Stimulated activated CD8-positive, alpha-beta memory T cell treated with anti-CD3 and anti-CD28 coated beads, Interleukin-7, amount 100 ng/mL, for 24 hours (primary cell): ENCODE measurements at places on chromosomes 6 and 20.

DNA sequence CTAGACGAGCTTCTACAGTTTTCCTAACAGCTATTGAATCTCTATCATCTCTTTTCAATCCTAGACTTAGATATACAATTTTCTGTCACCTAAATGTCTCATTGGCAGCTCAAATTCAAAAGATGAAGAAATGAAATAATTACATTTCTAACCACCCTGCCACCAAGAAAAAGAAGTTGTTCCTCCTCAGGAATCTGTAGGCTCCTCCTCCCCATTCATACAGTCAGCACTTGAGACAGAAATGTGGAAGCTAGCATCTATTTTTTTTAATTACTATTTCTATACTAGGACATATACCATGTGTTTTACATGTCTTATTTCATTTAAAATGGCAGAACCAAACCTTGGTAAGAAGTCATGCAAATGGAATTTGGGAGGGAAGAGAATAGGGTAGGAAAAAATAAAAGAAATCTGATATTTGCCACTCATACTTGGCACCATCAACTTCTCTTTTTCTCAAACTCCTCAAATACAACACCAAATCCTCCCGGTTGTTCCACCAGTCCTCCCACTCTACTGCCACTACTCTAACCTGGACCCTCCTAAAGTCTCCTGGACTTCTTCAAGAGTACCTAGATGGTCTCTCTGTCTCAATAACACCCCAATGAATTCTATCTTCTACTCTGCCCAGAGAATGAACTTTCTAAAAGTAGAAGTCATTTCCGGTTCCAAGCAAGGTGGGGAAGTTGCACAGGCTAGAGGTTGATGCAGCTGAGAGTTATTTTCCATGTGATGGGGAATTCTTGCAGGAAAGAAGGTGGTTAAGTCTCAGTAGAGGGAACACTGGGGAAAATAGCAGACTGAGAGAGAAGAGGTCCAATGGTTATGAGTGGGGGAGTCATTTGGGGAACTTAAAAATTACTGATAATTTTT lies 54.1 kb downstream of the ATXN1 start:
- DNase-seq: no peak

DNA sequence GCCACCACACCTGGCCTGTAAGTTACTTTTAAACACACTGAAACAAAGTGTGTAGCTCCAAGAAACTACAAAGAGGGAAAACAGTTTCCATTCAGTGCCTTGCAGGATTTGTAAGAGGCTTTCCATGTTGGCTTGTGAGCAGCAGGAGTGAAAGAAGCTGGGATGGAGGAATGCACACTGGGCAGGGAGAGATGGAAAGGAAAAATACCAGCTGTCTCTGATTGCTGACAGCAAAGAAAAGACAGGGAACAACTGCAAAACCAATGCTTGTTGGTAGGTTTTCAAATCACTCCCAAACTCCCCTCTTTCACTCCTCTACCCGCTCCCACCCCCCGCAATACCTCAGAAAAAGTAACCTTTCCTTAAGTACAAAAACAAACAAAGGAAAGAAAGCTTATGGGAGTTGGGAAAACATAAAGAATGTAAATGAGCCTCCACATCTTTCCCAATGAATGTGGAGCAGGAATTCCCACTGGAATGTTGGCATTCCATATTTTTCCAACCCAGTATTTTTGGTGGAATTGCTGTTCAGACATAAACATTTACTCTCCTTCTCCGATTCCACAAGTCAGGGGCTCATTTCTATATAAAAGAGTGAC lies 166.1 kb downstream of the THBS2 start:
- DNase-seq: no peak

DNA sequence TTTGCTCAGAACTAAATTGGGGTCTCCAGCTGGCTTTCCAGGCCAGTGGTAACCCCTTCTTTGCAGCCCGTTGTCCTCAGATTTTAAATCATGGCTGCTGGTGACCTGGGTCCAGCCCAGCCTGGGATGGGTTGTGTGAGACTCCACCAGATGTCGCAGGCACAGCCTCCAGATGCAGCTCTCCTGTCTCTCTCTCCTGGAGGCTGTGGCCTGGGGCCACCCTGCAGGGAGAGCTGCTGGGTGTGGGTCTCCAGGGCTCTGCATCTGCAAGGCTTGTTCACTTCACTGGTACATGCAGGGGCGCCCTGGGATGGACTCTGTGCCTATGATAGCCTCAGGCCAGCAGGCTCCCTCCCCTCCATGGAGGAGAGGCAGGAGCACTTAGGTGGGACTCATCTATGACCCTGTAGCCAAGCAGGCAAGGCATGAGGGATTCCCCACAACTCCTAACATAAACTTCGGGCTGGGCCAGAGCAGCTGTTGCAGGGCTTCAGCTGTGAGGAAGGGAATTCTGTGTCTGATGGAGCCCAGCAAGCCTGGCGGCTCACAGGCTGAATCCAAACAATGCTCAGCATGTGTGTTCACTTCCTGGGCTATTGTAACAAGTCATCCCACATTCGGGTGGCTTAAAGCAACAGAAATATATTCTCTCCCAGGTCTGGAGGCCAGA lies 94.7 kb upstream of the NXT1 start:
- no peak for DNase-seq

GRCh38 chr6:139251045-139251690 lies 40.6 kb downstream of the TXLNB start:
- DNase-seq: no peak
